ENCODE measurements at places on chromosomes 1 and 21.

DNA sequence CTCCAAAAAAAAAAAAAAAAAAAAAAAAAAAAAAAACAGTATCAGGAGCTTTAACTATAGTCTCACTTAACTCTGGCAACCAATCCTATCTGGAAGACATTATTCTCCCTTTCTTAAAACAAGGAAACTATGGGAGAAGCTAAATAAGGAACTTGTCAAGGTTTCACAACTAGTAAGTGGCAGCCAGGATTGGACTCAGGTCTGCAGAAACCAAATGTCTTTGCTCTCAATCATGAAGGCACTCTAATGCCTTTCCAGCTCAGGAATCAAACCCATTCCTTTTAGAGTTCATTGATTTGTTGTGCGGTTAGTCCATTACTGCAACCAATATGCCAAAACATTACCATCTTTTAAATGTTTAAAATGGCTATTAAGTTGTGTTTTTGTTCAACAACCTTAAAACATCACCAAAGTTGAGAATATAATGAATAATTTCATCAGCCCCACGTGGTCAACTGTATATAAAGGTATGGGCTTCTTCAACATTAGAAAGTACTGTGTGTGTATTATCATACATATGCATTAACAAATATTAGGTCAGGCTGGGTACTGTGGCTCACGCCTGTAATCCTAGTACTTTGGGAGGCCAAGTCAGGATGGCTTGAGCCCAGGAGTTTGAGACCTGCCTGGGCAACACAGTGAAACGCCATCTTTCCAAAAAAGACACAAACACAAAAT, 1.5 kb downstream of the EPRS1 start:
- no peak for DNase-seq

DNA sequence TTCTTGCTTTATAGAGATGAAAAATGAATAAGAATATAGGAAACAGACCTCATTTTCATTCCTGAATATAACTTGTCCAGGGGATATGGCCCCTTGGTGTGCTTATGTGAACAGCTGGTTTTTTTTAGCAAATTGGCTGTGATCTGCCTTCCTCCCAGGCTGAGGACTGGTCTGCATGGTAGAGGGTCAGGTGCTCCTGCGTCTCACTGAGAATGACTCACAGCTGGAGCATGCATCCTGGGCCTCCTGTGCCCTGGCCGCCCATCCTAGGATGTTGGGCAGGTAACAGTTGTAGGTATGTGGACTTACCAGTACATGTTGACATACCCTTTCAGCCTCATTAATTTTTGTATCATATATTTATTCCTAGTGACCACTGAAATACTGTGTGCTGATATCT, 29.8 kb downstream of the AGT start:
- peak; percentile 87 for DNase-seq

GRCh38 chr1:175131095-175131494, 61.5 kb downstream of the KIAA0040 start:
- DNase-seq: no peak

DNA sequence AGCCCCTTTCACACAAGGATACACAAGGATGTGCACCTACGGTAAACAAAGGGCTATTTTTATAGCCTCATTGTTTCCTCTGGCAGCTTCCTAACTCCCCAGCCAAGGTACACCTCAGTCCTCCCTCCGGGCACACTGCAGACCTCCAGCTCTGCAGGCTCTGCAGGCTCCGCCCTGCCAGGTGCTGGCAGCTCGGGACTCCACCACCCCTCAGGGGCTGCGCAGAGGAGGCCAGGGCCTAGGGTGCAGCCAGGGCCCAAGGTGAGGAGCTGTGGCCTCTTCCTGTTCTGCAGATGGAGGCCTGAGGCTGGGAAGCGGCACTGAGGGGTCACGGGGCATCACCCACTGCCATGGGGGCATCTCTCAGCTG, 19.8 kb upstream of the CLSTN1 start:
- peak; percentile 74 for DNase-seq

- no peak for DNase-seq
Observed at GRCh38 chr1:52479076-52479475, 73.8 kb downstream of the TUT4 start.
